Cardiac septum (tissue), 1 donor: ENCODE measurements at places on chromosomes 16 and 17. TPM values are rescaled to one million over a fixed set of nuclear protein-coding genes. Genes with fewer than 3 reads are reported as not detected.

GRCh38 chr16:4435337-4436067 is 9.8 kb downstream of the DNAJA3 start:
- no peak for DNase-seq

DNA sequence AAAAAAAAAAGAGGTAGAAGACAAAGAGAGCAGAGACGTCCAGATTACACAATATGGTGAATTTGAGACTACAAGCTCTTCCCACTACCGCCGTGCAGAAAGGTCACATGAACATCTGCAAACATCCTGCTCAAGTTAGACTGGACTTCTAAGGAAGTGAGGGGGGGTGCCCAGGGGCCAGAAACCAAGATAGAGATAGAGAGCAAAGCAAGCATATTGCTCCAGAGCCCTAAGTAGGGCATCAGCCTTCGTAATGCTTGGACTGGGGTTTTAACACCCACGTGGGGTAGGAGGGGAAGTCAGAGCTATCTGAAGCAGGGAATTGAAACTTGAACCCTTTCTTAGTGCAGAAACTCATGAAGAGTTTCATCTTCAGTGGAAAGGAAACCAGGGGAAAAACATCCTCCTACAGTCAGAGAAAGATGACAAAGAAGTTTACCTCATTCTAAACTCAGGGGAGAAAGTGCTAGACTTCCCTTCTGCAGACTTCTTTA is 8.7 kb downstream of the CLEC19A start:
- no peak for DNase-seq

DNA sequence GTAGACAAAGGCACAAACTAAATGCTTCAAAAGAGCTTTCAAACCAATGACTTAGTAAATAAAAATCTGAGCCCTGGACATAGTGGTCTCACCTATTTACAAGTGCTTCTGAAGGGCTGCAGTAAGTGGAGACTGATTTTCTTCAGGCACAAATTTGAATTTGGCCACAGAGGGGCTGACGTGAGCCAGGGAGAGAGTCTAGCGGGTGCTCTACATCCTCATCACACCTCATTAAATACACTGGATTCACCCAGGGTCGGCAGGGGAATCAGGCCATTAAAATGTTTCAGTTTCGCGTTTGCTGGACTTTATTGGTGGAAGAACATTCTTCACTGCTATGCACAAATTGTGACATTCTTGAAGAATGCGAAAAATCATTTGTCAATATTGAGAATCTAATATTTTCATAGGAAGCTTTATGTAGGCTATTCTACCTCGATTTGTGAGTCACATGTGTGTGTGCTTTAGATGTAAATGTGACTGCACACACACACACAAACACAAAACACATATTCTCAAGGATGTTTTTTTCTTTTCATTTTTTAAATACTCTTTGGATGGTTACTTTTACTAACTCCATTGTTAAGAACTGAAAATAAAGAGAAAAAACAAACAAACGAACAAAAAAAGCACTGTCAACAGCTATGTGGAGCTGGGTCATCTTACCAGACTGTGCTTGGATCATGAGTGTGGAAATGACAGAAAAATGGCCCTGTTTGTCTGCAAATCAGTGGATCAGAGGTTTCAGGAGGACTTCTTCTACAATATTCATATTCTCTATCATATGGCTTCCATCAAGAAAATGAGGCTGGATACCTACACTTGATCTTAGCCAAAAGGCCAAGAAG is 58.9 kb downstream of the CDH11 start:
- no peak for DNase-seq

DNA sequence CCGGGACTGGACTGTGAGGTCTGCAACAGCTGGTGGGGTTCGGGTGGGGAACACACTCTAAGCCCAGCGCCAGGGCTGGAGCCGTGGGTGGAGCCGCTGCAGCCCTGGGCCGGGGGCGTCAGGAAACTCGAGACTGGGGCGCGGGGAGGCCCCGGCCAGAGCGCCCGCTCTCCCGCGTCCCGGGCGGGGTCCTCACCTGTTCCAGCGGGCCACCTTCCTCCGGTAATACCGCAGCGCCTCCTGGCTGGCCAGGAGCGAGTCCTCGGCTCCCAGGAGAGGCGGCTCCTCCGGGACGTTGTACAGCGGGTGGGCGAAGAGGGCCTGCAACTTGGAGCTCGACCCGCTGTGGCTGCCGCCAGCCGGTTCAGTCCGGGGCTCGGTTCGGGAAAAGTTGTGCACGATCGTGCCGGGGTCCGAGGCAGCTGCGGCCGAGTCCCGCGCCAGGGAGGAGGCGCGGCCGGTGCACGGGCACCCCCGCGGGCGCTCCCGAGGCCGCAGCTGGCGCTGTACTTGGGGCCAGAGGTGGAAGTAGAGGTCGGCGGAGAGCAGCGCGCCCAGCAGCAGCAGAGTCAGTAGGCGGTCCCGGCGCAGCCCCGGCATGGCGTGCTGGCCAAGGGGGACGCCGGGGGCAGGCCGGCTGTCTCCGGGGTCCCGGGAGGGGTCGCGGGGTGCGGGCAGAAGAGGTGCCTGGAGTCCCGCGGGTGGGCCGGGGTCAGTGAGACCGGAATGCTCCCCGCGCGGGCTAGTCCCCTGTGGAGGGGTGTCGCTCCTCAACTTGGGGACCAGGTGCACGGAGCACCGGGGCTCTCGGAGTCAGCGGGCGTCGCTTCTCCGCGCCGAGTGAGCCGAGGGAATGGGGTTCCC is 868 bp downstream of the FAM20A start:
- DNase-seq, result peak; percentile 76

DNA sequence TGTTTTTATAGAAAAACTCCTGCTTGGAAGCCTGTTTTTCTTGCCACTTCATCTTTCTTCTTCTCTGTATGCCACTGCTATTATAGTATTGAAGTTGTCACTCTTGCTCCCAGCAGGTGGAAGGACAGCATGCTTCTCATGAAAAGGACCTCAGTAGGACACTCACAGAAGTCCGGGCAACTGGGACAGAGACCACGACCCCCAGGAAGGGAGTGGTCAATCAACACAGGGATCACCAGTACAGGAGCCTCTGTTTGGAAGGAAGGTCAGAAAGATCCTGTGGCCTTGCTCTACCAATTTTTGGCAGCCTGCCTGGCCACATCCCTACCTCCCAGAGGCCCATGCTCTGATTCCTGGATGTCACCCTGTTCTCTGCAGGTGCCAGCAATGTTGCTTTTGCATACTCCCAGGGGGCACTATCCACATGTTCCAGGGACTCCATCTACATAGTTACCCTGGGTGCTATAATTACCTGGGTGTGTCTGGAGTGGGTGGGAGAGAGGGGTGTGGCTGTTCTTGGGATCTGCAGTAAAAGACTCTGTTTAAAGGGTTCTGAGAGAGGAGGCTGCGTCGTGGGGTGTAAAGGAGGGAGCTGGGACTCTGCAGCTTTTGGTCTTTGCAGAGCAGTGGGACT is 13.7 kb upstream of the AKAP10 start:
- DNase-seq, result no peak

DNA sequence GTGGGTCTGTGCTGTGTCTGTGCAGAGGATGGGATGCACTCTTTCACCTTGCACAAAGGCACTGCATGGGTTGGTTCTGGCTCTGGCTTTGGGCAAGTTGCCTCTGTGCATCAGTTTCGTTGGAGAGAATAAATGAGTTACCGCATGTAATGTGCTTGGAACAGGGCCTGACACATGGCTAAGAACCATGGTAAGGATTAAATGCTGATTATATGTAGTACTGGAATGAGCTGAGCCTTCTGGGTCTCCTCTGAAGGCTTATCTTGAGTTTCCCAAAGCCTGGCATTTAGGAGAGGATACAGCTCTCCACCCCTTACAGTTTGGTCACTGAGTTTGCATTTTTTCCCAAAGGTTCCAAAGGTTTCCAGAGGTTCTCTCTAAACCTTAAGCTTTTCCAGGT is 69.1 kb downstream of the KSR1 start:
- DNase-seq, result no peak

DNA sequence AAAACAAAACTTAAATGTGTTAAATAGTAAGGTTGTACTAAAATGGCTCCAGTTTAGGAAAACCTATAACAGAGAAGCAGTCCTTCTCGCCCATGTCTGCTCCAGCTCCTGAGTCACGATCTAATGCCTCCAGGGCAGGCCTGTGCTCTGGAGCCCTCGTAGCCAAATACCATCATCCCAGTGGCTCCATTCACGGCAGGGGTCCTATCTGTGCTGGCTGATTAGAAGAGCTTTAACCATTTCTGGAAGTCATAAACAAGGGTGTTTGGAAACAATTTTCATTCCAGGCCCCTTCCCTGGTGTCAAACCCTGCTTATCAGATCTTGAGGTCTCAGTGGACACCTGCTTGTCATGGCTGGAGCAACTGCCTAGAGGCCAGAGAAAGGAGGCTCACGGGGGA is 336.9 kb downstream of the SOX9 start:
- DNase-seq, result no peak

GRCh38 chr16:57260294-57260929 is 15.4 kb downstream of the ARL2BP start:
- DNase-seq, result no peak

- no peak for DNase-seq
These were observed 7.8 kb upstream of the SSTR2 start for GRCh38 chr17:73156887-73157520.

- DNase-seq, result no peak
These were observed 2.0 kb downstream of the NEUROD2 start for GRCh38 chr17:39605492-39606433.

GRCh38 chr16:55906123-55906522 is 30.9 kb upstream of the CES5A start:
- DNase-seq, result no peak

DNA sequence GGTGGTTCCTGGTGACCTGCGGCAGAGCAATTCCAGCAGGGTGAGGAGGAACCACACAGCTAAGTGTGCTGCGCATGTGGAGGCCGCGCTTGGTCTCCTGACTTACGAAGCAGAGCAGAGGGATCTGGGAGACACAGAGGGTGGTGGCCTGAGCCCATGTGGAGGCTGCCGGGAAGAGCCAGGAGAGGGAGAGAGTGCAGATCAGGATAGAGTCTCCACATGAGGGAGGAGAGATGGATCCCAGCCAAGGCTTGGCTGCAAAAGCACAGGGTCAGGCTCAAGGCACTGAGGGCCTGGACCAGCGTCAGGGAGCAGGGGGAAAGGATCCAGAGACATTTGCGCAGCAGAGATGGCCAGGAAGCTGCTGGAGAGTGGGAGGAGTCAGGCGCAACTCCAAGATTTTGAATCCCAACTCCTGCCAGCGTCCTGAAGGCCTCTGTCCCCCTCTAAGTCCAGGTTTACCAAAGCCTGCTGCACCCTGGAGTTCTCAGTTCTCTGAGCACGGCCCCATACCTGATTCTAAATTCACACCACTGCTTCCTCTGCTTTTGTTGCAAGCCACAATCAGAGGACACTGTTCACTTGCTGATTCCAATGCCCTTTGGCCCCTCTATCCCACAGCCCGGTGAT is 11.3 kb upstream of the MLLT6 start:
- DNase-seq, result peak; percentile 92

DNA sequence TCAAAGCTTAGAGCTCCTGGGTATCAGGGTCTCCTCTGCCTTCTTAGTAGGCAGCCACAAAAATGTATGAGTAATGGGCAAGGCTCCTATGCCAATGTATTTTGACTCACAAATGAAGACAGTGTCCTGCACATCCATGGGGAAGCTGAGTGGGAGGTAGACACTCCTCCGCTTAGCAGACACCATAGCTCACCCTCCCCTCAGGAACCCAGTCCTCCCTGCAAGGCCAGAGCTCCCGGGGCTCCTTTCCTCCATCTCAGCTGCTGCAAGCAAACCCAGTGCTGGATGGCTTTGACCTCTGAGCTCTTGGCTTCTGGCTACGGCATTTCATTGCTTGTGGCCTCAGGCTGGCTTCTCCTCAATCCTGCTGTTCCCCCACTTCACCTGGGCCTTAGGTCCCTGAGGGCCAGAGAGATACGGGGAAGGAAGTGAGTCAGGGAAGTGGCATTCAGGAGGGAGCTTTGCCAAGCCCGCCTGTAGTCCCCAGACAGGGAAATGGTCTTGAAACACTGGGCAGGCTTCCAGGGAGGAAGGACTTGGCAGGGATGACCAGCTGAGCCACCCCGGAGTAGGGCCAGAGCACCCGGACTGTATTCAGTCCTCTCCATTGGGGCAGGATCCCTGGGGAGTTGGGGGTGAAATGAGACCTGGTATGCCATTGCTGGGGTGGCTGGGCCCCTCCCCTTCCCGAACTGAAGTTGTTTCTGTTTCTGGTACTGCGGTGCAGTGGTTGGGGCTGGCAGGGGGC is 4.5 kb downstream of the ABCC3 start:
- peak; percentile 91 for DNase-seq

GRCh38 chr16:72244853-72245252 is 72.9 kb upstream of the PMFBP1 start:
- DNase-seq, result no peak

DNA sequence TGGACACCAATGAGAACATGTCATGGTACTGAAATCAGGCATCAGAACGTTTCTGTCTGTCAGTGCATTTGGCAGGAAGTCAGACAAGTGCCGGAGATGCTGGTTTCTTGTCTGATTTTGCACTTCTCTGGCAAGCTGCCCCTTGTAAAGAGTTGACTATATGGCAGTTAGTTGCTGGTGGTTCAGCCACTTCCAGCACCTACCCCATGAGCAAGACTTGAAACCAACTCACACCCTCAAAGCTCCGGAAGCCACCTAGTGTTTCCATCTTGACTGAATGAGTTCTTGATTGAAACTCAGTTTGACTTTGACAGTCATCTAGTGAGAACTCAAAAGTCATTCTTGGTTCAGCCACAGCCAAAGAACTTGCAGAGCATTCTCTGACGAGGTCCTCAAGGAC is 225.1 kb downstream of the SPECC1 start:
- no peak for DNase-seq

- no peak for DNase-seq
These were observed 674 bp downstream of the TOM1L1 start for GRCh38 chr17:54901230-54901822.

GRCh38 chr17:68327823-68328557 is 36.7 kb downstream of the ARSG start:
- DNase-seq, result no peak

- DNase-seq, result no peak
These were observed 14.8 kb upstream of the C17orf113 start for GRCh38 chr17:42065201-42065600.

- DNase-seq, result no peak
These were observed 9.6 kb downstream of the LLGL2 start for GRCh38 chr17:75535119-75535537.

GPR142 gene
- 0.16 TPM for total RNA-seq

SOST gene
- 0.24 TPM for total RNA-seq

CIBAR2 gene
- total RNA-seq, result not detected

CCDC144A gene
- 0.22 TPM for total RNA-seq

CCDC200 gene
- not detected for total RNA-seq

KRTAP4-12 gene
- total RNA-seq, result not detected

SLC16A6 gene
- total RNA-seq, result 0.19 TPM

ACSM5 gene
- total RNA-seq, result 0.40 TPM
